AG20443 (cell line): ENCODE measurements at places on chromosomes 3 and 15.

GRCh38 chr3:14457999-14458398 lies 55.6 kb downstream of the SLC6A6 start:
- DNase-seq: no peak

GRCh38 chr3:157093096-157093495 lies 66.9 kb downstream of the CCNL1 start:
- no peak for DNase-seq

GRCh38 chr15:77454265-77454664 lies 33.6 kb downstream of the HMG20A start:
- DNase-seq: no peak

- no peak for DNase-seq
These were observed 243.5 kb upstream of the SLCO3A1 start for GRCh38 chr15:91609966-91610365.

DNA sequence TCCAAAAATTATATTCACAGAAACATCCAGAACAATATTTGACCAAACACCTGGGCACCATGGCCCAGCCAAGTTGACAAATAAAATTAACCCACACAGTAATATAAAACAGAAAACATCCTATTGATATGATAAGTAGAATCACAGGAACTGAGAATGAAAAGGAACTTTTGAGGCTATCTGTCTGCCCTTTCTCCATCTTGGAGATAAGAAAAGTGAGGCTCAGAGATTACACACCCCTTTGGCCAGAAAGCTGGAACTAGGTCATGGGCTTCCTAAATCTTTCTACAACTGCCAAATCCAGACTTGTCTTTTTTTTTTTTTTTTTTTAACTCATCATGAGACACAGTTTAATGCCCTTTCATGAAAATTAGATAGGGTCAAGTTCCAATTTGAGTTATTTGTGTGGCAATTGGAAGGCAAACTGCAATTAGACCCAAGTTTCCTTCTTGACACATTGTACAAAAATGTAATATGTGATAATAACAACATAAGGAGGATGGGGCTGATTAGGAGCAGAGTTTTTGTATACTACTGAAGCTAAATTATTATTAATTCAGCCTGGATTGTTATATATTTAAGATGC lies 137.2 kb downstream of the RPL22L1 start:
- DNase-seq: no peak

- no peak for DNase-seq
These were observed 17.3 kb downstream of the B3GNT5 start for GRCh38 chr3:183270344-183270743.

DNA sequence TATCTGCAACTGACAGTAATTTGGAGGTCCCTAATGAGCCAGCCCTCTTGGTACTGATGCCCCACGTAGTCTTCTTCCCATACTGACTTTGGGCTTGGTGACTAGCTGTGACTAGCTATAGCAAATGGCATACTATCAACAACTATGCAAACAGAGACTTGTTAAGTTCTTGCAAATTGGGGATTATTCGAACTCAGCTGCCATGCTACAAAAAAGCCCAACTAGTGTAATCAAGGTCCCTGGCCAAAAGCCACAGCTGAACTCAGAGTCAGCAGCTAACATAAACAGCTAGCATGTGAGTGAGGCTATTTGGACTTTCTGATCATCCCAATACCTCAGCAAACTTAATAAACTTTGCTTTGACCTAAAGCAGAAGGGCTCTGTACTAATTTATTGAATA lies 121.2 kb upstream of the PLXND1 start:
- no peak for DNase-seq

GRCh38 chr3:116849261-116849688 lies 139.7 kb downstream of the TUSC7 start:
- DNase-seq: no peak

DNA sequence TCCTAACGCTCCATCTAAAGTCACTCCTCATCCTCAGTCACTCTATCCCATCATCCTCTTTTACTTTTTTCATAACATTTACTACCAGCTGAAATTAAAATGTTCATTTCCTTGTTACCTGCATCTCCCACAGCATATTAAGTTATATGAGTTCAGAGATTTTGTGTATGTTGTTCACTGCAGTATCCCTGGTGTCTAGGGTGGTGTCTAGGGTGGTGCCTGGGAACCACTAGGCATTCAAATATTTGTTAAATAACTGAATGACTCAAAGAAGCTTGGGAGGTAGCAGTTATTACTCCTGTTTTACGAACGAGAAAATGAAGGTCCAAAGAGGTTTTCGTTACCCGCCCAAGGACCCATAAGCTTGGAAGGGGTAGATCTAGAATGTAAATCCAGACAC lies 1.9 kb upstream of the C3orf49 start:
- DNase-seq: no peak

GRCh38 chr3:151985787-151986430 lies 112.5 kb downstream of the SUCNR1 start:
- DNase-seq: no peak

- DNase-seq: no peak
These were observed 470.3 kb downstream of the CNTN4 start for GRCh38 chr3:2568929-2569328.

GRCh38 chr3:40649346-40649745 lies 124.6 kb downstream of the ZNF621 start:
- DNase-seq: no peak
